ENCODE measurements at places on chromosomes 5 and 9.

- peak; percentile 22 for DNase-seq
These were observed 372.4 kb downstream of the KCNN2 start for GRCh38 chr5:114734238-114734637.

DNA sequence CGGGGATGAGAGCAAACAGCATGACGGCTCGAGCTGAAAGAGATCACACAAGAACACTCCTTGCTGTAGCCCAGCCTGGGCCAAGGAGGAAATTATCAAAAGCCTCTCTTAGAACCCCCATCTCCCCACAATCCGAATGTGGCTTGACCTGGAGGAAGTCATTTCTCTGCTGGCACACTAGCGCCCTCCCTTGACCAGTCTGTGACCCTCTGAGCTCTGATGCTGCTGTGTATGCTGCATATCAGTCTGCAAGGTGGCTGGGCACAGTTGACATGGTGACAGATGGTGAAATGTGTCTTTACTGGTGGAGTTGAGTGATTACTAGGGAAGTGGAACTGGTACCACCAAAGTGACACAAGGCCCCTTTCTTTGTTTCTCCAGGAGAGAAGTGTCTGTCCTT is 3.3 kb downstream of the SLC46A2 start:
- peak; percentile 16 for DNase-seq

DNA sequence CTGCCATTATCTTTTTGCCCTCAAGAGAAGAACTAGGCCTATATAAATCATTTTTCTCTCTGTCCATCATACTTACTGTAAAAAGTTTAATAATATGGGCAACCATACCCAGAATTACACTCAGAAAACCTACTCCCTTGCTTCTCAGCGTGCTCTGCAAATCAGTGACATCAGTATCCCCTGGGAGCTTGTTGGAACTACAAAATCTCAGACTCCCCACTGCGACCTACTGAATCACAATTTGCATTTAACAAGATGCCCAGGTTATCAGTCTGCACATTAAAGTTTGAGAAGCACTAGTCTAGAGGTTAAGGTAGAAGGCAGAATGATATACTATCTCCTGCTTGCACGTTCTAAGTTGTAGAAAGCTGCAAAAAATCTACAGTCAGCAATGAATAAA is 127.2 kb downstream of the MLLT3 start:
- DNase-seq = no peak

GRCh38 chr9:110101531-110102161 is 106.3 kb downstream of the C9orf152 start:
- no peak for DNase-seq

DNA sequence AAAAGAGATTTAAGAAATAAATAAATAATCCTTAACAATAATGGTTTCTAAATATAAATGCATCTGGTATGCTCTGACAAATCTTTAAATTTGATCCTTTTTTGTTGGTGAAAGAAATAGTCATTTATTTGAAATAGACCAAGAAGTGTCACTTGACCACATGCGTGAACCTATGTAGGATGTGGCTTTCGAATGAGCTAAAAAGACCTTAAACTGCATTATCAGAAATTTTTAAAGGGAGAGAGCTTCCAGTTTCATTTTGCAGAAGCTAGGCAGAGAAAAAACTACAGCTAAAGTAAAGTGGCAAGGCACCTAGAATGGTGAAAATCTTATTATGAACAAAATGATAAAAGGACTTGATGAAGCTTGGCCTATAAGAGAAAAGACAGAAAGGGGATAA is 309.2 kb upstream of the EFNA5 start:
- DNase-seq = no peak

DNA sequence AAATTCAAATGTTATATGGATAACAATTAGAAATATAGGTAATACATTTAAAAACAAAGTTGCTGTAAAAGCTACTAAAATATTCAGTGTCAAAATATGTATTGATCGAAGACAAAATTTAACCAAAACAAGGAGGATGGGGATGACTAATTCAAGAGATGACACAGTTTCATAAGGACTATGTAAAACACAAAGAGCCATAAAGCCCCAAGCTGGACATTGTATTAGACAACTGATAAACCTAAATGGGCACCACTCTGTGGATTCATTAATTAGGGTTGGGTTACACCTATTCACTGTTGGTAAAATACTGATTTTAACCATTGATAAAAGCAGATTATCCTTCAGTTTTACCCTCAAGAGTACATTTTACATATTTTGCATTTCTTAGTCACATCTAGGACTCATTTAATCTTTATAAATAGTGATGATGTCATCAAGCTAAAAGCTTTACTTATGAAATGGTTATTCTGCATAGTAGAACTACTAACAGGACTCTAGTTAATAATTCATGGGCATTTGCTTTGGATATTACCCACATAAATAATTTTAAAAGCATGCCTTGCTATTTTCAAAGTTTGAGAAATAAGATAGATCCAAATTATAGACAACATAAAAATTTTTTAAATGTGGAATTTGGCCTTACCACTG is 13.7 kb downstream of the TUT7 start:
- peak; percentile 31 for DNase-seq

- DNase-seq = peak; percentile 70
These were observed 95.8 kb downstream of the ALDH1A1 start for GRCh38 chr9:72856972-72857623.

- DNase-seq = peak; percentile 27
These were observed 22.7 kb upstream of the QSOX2 start for GRCh38 chr9:136268318-136268717.

GRCh38 chr5:144404672-144405071 is 234.0 kb downstream of the KCTD16 start:
- no peak for DNase-seq

- no peak for DNase-seq
These were observed 485.6 kb downstream of the PDE4D start for GRCh38 chr5:59407967-59408366.

DNA sequence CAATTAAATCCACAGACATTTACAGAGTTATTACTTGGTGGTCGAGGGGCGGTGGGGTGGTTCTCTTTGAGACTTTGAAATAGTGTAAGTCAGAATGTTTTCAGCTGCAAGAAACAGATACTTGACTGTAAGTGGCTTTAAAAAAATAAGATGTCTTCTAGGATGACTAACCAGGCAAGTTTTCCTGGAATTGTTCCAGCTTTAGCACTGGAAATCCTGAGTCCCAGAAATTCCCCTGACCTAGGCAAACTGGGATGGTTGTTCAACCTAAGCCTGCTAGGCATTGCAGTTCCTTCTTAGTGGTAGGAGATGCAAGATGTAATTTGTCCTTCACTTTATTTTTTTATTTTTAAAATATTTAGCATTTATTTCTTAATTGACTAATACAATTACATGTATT is 169.5 kb upstream of the POC5 start:
- DNase-seq = peak; percentile 42

- no peak for DNase-seq
These were observed 25.8 kb downstream of the NIPBL start for GRCh38 chr5:36902353-36902752.

GRCh38 chr9:13616491-13617035 is 337.1 kb upstream of the MPDZ start:
- no peak for DNase-seq

DNA sequence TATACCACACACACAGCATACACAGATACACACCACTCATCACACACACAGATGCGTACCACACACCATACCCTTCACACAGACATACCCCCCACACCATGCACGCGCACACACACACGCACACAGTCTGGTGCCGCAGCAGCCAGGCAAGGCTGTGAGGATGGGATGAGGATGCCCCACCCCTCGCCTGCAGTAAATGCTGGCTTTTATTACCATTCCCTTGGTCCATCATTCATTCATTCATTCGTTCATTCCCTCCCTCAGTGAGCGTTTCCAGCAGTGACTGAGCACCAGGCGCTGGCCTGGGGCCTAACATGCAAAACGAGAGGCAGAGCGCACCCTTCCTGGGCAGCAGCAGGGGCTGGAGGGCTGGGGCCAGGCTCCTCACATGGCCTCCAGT is 51.7 kb upstream of the FCN2 start:
- DNase-seq = no peak

DNA sequence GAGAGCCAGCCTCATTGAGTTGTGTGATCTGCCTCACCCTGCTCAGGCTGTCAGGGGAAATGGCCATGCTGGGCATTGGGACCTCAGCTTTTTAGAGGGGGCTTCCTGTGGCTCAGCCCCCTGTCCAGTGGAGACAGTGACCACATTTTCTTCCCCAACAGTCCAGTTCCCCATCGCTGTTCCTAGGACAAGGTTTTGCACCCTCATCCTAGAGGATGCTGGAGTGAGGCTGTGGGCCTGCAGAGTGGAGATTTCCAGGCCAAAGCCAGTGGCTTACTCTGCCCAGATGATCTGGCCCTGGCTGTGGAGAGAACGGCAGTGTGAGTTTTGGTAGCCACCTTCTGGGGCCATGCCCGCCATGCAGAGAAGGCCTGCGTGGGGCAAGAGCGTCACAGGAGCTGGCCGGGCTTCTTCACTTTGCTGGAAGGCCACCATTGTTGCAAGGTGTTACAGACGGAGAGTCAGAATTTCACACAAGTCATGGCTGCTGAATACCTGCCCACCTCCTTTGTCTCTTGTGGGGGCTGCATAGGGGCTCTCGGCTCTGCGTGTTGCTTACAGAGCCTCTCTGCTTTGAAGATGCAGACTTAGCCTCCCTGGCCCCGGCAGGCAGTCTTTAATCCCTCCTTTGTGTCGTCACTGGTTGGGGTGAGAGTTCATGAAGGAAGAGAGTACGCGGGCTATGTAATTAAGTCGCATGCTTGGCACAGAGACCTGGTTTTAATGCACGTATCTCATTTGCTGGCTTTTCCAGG is 35.2 kb upstream of the PITX1 start:
- DNase-seq = no peak

DNA sequence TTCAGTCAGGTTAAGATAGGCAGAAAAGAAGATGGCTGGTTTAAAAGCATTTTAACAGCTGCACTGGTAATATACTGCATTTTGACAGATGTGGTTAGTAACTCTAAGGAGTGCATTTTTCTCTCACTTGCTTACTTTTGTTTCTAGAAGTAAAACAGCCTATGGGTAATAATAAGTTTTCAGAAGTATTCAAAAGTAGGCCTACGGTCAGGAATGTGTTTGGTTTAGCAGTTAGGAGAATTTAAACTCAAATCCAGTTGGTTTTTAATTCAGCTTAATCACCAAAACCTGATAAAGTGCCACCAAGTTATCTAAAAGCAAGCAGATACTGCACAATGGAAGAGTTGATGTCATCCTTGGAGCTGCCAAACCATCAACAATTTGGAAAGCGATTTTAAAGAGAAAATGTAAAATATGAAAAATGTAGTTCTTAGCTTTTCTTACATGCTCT is 160.3 kb downstream of the ARSB start:
- no peak for DNase-seq

DNA sequence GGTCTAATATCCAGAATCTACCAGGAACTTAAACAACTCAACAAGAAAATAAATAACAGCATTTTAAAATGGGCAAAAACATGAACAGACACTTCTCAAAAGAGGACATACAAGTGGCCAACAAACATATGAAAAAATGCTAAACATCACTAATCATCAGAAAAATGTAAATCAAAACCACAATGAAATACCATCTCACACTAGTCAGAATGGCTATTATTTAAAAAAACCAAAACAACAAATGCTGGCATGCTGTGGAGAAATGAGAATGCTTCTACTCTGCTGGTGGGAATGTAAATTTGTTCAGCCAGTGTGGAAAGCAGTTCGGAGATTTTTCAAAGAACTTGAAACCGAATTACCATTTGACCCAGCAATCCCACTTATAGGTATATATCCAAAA is 63.1 kb downstream of the ADAMTS6 start:
- peak; percentile 55 for DNase-seq

DNA sequence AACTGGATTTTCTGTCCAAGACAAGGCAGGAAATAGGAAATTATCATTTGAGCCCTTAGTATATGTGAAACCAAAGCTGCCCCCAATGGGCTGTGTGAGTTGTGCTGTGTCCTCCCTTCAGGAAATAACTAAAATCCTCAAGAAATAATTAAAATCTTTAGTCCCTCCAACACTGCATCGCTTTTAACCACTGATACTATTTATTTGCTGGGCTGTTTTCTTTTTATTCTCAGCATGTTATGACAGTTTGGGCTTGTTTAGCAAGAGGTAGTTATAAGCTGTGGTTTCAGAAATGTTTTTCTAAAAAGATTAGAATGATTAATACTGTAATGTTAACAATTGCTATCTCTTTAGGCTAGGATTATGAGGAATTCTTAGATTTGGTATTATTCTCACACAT is 187.0 kb upstream of the KCNN2 start:
- peak; percentile 6 for DNase-seq

DNA sequence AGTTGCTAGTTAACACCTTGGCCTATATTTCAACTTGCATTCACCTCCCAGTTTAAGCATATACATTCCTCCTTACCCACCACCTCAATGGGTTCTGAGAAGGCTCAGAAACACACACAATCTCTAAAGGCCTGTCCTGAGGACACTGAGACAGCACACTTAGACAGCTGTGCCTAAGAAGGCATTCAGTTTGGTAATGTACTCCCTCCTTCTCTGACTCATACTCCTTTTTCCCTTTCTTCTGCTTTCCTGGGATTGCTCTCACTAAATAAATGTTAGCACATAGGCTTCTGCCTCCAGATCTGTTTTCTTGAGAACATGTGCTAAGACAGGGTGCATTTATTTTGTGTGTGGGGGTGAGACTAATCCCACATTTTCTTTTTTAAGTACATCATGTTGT is 456.8 kb upstream of the CDH6 start:
- no peak for DNase-seq

DNA sequence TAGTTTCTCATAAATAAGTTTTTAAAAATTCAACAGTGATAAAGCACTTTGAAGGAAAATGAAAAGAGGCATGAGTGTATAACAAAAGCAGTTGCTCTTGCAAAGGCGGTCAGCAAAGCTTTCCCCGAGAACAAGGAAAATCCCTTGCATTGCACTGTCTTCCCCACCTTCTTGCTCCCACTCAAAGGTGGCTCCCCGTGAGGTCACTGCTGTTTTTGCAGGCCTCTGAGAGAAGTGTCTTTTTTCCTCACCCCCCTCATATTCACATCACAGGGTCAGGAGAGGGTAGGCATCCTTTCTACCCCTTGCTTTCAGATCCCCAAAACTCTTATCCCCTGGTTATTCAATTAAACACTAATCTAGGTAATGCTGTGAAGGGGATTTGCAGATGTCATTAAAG is 15.2 kb upstream of the SLC36A1 start:
- DNase-seq = no peak

DNA sequence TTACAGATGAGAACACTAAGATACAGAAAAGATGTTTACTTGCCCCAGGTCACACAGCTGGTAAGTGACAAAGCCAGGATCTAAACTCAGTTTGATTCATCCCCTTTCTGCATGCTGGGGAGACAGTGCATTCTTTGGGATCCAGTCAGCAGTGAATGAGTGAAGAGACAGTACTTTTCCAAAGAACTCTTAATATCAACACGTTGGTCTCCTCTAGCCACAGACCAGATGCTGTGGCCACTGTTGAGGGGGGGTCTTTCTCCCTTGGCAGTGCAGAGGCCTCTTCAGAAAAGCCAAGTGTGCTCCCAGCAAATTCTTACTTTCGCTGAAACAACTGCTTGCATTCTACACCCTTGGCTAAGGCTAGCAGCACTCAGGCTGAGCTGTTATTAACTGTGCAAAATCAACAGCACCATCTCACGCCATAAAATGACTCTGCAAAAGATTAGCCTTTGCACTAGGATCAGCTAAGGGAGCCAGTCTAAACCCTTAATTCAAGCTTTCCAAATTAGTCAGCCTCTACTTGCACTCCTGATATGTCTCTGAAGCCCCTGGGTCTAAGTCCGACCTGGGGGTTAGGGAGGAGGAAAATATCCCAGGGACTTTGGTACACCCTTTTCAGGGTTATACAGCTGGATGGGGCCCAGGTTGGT is 4.8 kb upstream of the TMEM171 start:
- DNase-seq = peak; percentile 91
